ENCODE measurements at places on chromosomes 7 and 10. TPM values are rescaled to one million over a fixed set of nuclear protein-coding genes. Genes with fewer than 3 reads are reported as not detected.

DNA sequence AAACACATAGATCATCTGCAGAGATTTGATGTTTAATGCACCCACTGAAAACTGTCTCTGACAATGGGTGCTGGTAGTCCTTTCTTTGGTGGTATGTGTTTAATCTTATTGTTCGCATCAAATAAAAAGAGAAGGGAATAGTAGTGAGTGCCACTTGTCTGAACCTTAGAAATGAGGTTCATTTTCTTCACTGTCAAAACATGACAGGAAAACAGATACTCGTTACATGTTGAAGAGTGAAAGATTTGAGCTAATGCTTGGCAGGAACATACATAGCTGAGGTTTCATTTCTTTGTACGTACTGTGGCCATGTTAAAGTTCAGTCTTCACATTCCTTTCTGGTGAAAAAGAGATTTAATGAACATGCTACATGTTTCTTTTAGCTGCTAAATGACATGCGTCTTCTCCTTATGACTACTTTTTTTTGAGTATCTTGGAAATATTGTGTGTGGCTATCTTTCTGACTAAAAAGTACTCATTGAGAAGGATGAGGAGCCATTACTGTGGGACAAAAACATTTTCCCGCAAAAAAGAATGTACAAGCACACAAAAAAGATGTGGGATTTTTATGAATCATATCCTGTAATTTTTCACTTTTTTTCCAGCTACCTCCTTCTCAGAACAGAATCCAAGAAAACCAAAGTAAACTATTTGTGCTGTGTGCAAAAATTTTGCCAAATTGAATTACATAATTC lies 108.0 kb downstream of the TWIST1 start:
- DNase-seq, result no peak

- DNase-seq, result no peak
Measured at GRCh38 chr7:114153700-114154099, 234.9 kb upstream of the PPP1R3A start.

Gene SMURF1
- total RNA-seq, result 10.0 TPM

Gene DHTKD1
- 31.7 TPM for total RNA-seq

Gene PSMC2
- 111 TPM for total RNA-seq

Gene CUZD1
- 0.16 TPM for total RNA-seq

GRCh38 chr10:125599194-125599593 lies 83.8 kb downstream of the TEX36 start:
- DNase-seq, result no peak

DNA sequence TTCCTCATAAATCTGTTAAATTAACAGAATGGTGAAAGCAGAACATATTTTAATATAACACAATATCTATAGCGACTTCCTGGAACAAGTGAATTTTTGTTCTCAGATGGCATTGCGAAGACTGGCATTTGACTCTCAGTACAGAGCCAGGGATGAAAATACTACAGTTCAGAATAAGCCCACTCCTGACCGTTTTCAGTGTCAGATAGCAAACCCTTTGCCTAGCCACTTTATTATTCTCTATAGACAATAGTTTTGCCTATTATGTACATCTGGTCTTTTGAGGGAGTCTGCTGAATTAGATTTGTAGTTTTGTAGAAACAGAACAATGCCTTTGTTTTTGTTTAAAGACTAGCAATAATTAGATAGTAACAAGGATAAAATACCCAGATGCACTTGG lies 2.3 kb downstream of the MINPP1 start:
- no peak for DNase-seq

Data from left ventricle myocardium inferior (tissue), 1 donor.